ENCODE measurements at places on chromosomes 6 and 20.

DNA sequence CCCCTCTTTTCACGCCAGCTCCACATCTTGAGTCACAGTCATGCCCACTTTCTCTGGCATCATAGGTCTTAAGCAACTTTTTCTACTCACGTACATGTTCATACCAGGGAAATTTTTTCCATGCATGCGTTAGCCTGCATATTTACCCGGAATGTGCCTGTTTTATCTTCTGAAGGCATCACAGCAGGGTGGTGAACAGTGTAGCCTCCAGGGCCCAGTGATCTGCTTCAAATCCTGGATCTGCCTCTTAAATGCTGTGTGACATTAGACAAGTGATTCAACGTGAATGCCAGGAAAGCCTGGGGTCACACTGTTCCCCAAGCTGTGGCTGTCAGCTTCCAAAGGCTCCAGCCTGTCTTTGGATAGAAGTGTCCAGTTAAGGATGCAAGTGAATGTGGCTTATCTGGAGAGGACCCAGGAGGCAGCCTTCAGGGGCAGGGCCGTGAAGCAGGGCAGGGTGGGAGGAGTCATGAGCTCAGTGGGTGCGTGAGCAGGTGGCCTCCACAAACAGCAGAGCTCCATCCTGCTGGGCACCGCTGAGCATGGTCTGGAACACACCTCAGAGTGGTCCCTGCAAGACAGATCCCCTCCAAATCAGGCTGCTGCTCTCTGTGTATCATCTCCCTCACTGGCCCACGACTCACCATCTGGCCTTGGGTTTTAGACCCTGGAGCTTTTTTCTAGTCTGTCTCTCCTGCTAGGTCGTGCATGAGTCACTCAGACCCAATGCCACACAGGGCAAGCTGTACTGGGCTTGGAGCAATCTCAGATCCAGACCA lies 30.4 kb upstream of the CD93 start:
- DNase-seq, result peak; percentile 39

DNA sequence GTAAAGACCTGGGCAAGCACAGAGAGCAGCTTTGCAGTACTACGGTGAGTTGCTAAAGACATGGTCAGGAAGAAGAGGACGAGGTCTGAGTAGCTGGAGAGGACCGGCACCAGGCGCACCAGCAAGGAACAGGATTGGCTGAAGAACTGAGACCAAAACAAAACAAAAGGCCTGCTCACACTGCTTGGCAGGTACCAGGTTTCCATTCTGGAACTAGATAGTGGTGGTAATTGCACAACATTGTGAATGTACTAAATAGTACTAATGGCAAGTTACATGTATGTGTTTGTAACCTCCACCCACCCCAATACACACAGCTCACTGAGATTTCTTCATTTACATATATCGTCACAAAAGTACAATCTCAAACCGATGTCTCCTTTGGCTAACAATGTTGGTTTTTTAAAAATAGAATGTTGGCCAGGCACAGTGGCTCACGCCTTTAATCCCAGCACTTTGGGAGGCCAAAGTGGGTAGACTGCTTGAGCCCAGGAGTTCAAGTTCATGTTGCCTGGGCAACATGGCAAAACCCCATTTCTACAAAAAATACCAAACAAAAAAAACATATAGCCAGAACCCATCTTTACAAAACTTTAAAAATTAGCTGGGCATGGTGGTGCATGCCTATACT lies 32.5 kb upstream of the LYRM2 start:
- no peak for DNase-seq

DNA sequence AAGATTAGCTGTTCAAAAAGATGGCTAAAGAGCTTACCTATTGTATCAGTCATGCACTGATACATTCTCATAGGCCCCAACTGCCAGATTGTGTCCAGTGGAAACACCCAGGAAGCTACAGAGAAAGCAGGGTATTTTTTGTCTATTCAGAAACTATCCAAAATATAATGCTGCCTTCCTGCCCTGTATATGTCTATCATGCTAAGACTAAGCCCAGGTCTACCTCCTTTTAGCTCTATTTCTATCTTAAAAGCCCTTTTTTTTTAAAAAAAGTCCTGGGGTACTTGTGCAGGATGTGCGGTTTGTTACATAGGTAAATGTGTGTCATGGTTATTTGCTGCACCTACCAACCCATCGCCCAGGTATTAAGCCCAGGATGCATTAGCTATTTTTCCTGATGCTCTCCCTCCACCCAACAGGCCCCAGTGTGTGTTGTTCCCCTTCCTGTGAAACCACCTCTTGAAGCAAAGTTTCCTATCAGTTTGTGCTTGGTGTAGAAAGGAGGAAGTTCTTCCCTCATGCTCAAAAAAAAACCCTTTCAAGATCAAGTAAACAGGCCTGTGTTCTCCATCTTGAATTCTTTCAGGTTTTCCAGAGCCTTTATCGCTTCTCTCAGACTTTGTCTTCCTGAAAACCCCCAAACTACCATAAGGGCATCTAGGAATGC lies 514 bp downstream of the DEFB129 start:
- no peak for DNase-seq

DNA sequence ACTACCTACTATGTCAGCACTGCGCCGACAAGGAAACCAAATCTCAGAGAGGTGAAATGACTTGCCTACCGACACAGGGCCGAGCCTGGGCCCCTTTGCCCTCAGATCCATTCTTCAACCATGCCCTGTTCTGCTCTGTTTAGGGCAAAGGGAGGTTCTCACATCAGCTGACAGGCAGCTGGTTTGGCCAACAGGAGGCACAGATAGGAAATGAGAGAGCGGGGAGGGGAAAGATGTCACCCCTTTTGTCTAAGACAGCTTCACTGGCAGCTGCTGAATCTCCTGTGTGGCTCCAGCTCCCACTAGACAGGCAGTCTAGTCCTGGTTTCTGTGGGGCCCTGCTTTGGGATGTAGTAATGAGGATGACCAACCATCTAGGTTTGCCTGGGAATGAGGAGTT lies 158.7 kb downstream of the TMEM200A start:
- no peak for DNase-seq
